ENCODE measurements at places on chromosomes 1 and 21. TPM values are rescaled to one million over a fixed set of nuclear protein-coding genes. Genes with fewer than 3 reads are reported as not detected.

LYPLAL1 gene
- total RNA-seq, result 12.8 TPM

GNAT2 gene
- total RNA-seq, result not detected

PPFIA4 gene
- total RNA-seq, result under 0.01 TPM

CA6 gene
- total RNA-seq, result not detected

H6PD gene
- total RNA-seq, result 32.7 TPM

RNPC3 gene
- 16.0 TPM for total RNA-seq

LEMD1 gene
- total RNA-seq, result not detected

SLC9C2 gene
- not detected for total RNA-seq

ROR1 gene
- total RNA-seq, result 3.6 TPM

RGS1 gene
- not detected for total RNA-seq

PCAT6 gene
- total RNA-seq, result not detected

SLAMF6 gene
- not detected for total RNA-seq

CNKSR1 gene
- total RNA-seq, result not detected

FMO2 gene
- total RNA-seq, result under 0.01 TPM

KCNN3 gene
- 2.3 TPM for total RNA-seq
